Progenitor cell of endocrine pancreas (in vitro differentiated cells): ENCODE measurements at places on chromosomes 5 and 9. TPM values are rescaled to one million over a fixed set of nuclear protein-coding genes. Genes with fewer than 3 reads are reported as not detected.

DNA sequence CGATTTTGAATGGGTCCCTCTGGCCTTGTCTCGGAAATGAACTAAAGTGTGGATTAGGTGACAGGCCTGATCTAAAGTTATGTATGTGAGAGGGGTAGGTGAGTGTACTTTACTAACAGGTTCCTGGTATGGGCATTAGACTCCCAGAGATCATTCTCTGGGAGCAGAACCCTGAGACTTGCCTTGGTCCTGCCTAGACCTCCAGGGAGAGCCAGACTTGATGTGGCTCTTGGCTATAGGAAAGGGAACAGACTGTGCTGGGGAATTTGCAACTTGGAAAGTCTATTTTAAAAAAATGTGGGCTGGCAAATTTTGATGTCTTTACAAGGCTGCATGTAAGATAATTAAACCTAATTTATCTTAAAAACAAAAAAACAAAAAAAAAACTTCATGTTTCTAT, 49.8 kb upstream of the NREP start:
- H3K4me1 ChIP-seq, result no peaks in the 10 kb centered on the region
- DNase-seq, result no peak
- H3K36me3 ChIP-seq, result no peaks in the 10 kb centered on the region
- no peak overlapping the region for H3K4me3 ChIP-seq
- no peaks in the 10 kb centered on the region for H3K27me3 ChIP-seq

DNA sequence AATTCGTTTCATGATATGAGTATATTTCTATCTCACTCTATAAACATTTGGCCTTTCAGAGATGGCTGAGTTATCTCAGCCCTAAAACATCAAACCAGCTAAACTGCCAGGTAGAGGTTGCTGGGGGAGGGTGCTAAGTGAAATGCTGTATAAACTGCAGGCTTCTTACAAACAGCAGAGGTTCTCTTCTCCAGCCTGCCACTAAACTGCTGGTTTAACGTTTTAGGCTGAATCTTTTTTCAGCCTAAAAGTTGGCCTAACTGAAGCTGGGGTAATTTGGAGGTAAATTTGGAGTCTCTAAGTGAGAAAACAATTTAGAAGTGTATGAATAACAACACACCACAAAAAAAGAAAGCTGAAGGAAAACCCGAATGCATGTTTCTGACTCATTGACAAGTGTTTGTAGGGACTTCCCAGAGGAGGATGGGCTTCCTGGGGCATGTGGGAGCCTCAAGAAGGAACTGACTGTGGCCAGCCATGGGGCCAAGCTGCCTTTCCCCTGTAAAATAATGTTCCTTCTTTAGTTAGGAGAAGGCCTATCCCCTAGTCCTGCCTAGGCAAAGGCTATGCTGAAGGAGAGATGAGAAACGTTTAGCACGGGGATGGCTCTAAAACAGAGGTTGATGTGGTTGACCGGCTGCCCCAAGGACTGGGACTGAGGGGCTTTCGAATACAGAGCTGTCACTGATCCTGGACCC, 44.3 kb downstream of the SLC28A3 start:
- no peak overlapping the region for H3K4me3 ChIP-seq
- H3K4me1 ChIP-seq, result no peaks in the 10 kb centered on the region
- no peak for DNase-seq
- no peaks in the 10 kb centered on the region for H3K36me3 ChIP-seq
- no peaks in the 10 kb centered on the region for H3K27me3 ChIP-seq
- H3K27ac ChIP-seq, result no peak overlapping the region

DNA sequence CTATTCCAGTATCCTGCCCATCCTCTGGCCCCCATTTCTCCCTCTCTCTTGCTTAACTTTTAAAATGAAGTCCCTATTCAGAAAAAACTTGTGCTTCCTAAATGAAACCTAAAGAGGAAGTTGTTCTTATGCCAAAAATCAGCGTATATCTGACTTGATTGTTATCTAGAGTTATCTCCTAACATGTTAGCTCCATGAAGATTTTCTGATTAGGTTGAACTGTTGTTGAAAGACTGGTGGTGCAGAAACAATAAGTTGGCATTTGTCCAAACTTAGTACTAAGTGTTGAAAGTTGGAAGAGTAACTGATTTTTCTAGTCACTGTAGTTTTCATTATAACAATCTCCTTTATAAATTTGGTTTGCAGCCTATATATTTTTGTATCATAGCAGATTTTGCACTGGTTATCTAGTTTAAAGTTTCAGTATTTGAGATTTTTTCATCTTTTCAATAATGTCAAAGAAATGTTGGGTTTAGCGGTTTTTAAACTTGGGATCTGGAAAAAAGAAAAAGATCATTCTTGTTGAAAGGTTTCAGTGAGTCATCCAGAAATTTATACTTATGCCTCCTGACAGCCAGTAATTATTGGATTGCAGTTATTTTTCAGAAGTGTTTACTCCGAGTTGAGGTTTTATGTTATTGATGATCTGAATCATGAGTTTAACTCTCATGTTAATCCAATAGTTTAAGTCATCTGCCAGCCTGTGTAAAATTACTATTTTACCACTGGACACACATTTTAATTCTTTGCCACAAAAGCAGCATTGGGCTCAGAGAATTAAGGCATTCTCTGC, 60.6 kb downstream of the PAM start:
- H3K36me3 ChIP-seq, result peaks cover 1% of the 10 kb centered on the region
- DNase-seq, result no peak
- H3K27ac ChIP-seq, result no peak overlapping the region
- no peak overlapping the region for H3K4me3 ChIP-seq

- peaks cover 5% of the 10 kb centered on the region for H3K4me1 ChIP-seq
- no peak overlapping the region for H3K27ac ChIP-seq
- no peaks in the 10 kb centered on the region for H3K36me3 ChIP-seq
- no peaks in the 10 kb centered on the region for H3K27me3 ChIP-seq
- DNase-seq, result no peak
Measured at GRCh38 chr5:111337133-111337532, 112.9 kb downstream of the CAMK4 start.

DNA sequence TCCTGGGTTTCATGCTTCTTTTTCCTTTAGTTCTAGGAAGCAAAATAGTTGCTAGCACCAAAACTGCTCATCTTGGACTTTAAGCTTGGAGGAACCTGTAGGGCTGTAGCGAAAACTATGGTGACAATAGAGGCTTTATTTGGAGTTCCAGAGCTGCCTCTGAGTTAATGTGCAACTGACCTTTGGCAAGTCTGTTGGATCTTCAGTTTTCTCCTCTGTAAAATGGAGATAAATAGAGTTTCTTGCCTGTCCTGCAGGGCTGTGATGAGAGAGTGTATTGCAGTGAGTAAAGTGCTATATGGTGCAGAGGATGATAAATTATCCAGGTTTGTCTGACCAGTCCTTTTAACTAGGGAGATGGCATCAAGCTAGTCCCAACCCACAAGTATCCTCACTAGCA, 417.0 kb downstream of the MAN2A1 start:
- DNase-seq, result no peak
- peaks cover 67% of the 10 kb centered on the region for H3K4me1 ChIP-seq
- H3K4me3 ChIP-seq, result peak overlapping the region; percentile 15
- no peaks in the 10 kb centered on the region for H3K36me3 ChIP-seq
- H3K27ac ChIP-seq, result peak overlapping the region; percentile 22

DNA sequence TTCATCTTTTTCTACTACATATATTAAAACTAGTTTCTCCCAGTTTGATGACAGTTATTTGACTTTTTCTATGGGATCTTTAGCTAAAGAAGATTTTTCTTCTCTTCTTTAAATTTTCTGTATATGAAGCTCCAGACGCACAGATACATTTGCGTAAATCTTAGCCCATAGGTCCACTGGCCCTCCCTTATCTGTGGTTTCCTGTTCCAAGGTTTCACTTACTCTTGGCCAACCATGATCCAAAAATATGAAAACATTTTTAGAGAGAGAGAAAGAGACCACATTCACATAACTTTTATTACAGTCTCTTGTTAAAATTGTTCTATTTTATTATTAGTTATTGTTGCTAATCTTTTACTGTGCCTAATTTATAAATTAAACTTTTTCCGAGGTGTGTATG, 270.2 kb upstream of the DAPK1 start:
- no peak overlapping the region for H3K4me3 ChIP-seq
- no peaks in the 10 kb centered on the region for H3K4me1 ChIP-seq
- H3K27me3 ChIP-seq, result peaks cover 5% of the 10 kb centered on the region
- H3K36me3 ChIP-seq, result no peaks in the 10 kb centered on the region
- H3K27ac ChIP-seq, result no peak overlapping the region

The TSSK1B gene
- 0.27 and 0.29 TPM in 2 replicates for total RNA-seq

The ZFP2 gene
- total RNA-seq, result 4.3 and 4.9 TPM in 2 replicates

The CYLC2 gene
- total RNA-seq, result not detected in 2 replicates

The HTR4 gene
- not detected in 2 replicates for total RNA-seq
